ENCODE measurements at places on chromosomes 13 and 19.
A peak's percentile ranks its signal among the peaks of the same experiment; 100 is the strongest.

DNA sequence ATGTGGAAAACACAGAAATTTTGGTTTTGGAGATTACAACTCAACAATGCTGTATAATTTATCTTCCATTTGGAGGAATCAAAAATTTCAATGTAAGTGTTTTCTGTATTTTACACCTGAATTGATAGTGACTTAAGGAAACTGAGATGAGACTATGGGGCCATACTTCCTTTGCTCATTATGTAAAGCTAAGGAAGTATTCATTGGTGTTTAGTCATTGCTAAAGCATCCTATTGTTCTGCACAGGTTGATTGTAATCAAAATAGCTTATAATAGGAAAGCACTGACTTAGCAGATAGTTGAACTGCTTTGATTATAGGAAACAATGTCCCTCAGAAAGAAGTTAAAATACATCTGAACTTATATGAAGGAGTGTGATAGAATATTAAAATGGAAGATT is 244.4 kb upstream of the SLITRK5 start:
- no peak for DNase-seq

DNA sequence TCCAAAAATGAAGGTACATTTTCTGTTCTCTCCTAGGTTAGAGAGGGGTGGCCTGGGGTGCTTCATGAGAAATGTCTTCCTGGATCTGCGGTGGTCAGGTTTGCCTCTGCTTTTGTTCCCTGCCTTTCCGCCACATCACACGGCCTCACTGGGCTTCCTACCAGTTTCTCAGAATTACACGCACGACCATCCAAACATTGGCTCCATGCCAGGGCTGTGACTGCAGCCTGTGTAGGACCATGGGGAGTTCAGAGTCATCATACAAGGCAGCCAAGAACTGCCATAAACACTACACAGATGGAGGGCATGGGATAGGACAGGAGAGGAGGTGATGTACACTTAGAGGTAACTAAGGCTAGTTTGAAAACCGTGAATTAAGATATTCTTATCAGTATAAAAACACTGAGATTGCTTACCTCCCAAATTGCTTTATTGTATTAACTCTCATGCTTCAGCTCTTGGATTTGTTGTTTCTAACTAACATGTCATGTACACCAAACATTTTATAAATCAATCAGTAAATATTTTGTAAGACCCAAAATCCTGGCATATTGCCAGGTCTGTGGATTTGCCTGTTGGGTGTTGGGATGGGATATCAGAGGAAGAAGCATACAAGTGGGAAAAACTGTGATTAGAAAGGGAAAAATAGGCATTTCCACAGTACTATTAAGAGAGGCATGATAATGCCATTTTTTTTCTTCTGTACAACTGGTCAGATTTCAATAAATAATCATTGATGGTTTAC is 45.2 kb downstream of the CDADC1 start:
- DNase-seq = no peak

GRCh38 chr19:11479898-11480714 is 740 bp downstream of the ELAVL3 start:
- no peak for DNase-seq

GRCh38 chr13:51453207-51453958 is 547 bp upstream of the INTS6 start:
- DNase-seq = peak; percentile 69

GRCh38 chr13:21670883-21671619 is at the start of gene FGF9:
TSS of gene FGF9 (plus strand) at chr13:21671073. CDS start at chr13:21671913, 840 bp downstream.
- peak; percentile 73 for DNase-seq

- DNase-seq = no peak
Measured at GRCh38 chr13:51626749-51627148, 42.5 kb downstream of the WDFY2 start.

DNA sequence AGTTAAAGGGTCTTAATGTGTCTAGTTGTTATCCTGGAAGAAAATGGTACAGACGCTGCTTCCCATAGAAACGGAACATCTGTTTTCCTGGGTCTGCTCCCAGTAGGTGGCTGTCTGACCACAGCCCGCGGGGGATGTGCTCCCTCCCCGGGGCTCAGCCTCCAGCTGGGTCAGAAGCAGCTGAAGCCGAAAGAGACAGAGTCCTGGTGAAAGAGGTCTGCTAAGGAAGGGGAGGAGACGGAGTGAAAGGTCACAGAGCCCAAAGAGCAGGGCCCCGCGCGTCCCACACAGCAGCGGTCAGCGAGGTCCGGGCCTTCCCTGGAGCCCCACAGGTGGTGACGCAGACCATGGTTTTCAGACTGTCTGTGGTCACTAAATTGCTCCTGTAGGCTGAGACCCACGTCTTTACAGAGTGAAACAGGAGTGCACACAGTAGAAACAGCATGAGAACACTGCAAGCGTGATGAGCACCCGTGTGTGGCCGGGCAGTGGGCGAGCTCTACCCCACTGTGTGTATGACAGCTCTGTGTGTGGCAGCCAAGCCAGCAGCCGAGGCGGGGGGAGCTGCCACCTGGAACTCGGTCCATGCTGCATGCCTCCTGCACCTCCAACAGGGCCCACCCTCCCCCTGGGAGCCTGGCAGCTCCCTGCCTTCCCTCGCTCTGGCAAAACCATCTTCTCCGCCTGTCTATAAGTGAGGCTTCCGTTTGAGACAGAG is 52.0 kb upstream of the C13orf46 start:
- no peak for DNase-seq

DNA sequence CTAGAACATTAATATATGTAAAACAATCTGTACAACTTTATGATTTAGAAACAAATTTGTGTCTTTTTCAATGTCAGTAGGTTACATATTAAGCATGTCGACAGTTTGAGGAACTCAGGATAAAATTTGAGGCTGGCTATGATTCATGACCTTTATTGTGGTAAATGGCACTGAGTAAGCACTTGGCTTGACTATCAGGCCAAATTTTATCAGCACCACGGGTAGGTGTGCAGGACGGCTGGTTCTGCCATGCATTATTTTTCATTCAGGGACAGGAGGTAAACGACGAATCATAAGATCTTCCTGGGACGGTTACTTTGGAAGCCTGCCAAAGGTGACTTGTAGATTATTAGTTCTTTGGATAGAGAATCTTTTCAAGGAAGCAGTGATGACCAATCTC is 19.9 kb upstream of the CYP4F8 start:
- no peak for DNase-seq

- DNase-seq = no peak
Measured at GRCh38 chr13:50783717-50784290, 59.7 kb downstream of the DLEU7 start.

- no peak for DNase-seq
Measured at GRCh38 chr13:95349267-95349666, 48.0 kb upstream of the ABCC4 start.

- no peak for DNase-seq
Measured at GRCh38 chr13:109389456-109389855, 396.9 kb downstream of the IRS2 start.

- DNase-seq = peak; percentile 52
Measured at GRCh38 chr19:35509861-35510625, 3.4 kb downstream of the DMKN start.

DNA sequence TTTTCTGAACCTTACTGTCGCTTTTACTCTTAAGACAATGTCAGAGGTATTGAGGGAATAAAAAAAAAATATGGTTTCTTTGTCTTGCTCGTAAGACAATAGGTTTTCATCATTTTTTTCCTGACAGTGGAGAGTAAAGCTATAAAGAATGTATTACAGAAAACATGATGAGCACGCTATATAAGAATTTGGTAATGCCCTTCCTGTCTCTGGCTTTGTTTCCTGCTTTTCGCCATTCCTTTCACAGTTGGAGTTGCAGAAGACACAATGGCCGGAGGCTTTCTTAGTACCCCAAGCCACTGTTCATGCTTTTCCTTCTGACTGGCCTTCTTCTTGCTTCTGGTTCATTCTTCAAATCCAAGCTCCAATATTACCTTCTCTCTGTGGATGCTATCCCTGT is 101.0 kb upstream of the DACH1 start:
- no peak for DNase-seq

- DNase-seq = no peak
Measured at GRCh38 chr13:50521831-50522149, 321.7 kb downstream of the DLEU7 start.

DNA sequence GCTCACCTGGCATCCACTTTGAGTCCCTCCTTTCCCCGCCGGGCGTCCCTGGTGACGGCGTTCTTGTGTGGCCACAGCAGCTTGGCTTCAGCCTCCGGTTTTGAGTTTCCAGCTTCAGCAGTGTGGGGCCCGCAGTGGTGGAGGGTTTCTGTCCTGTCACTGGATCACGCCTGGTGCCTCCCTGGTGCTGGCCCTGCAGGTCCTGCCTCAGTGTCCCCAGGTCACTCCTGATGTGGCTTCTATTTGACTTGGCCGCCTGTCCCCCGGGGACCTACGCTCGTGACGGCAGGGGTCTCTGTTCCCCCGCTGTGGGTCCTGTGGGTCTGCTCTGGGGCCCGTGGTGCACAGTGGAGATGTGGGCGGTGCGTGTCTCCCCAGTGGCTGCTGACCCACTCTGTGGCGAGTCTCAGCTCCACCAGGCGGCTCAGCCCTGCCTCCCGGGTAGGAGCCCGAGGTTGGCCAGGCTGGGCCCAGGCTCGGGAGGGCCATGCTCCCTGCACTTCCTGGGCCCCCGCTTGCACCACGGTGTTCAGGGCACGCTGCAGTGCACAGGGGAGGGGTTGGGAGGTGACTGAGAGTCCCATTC is 1.9 kb downstream of the ATP4B start:
- no peak for DNase-seq

Measured in stimulated activated CD4-positive, alpha-beta T cell treated with anti-CD3 and anti-CD28 coated beads, Interleukin-2, amount 100 ng/mL, for 4 hours (primary cell).